ENCODE measurements at places on chromosomes 2 and 18.

DNA sequence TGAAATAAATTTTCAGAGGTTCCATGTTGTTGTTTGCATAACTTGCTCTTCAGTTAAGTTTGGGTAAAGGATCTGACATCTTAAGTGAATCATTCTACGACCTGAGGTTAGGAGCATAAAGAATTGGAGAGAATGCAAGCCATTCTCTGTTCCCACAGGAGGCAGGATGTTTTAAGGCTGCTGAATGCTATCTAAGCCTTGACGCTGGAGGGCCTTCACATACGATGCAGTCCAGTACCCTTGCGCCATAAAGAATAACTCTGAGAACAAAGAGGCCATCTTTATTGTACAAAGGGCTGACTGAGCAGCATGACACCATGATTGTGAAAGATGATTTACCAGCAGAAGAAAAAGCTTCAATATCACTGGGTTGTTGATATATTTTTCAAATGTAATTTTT, 198.4 kb downstream of the NYAP2 start:
- no peaks in the 10 kb centered on the region for H3K4me1 ChIP-seq
- no peak overlapping the region for H3K27ac ChIP-seq
- no peak overlapping the region for H3K4me3 ChIP-seq

DNA sequence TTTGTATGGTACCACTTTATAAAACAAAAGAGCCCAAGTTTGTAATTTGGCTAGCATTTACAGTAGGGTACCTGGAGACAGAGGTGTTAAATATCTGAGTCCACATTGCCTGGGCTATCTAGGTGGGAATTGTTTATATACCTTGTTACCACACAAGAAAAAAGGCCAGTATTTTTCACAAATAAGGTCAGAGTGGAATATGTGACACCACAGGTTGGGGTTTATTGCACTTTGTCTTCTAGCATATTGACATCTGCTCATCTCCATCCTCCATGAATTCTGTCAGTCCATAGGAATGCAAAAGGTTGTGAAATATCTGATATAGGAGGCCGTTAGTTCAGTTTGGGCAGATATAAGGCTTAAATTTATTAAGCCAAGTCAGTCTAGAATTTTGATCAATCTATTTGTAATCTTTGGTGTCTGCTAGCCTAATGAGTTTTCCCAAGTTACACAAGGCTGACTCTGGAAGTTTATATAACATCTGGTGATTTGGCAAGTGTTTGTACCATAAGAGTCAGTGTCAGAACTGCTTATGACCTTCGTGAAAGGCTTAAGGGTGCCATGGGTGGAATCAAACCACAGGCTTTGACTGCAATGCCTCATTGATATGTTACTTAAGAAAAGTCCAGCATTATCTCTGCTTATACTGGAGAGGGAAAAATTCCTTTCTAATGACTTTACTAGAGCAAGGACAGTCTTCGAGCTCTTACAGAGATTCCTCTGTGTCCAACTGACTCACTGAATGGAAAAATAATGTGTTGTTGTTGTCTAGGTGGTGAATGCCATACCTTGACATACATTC, 11.3 kb upstream of the DPP4 start:
- no peaks in the 10 kb centered on the region for H3K27me3 ChIP-seq
- DNase-seq = no peak
- no peaks in the 10 kb centered on the region for H3K36me3 ChIP-seq
- H3K4me3 ChIP-seq = no peak overlapping the region
- H3K27ac ChIP-seq = no peak overlapping the region

GRCh38 chr2:225164401-225165050, 122.3 kb upstream of the DOCK10 start:
- no peak overlapping the region for H3K27ac ChIP-seq
- DNase-seq = no peak
- no peaks in the 10 kb centered on the region for H3K4me1 ChIP-seq

DNA sequence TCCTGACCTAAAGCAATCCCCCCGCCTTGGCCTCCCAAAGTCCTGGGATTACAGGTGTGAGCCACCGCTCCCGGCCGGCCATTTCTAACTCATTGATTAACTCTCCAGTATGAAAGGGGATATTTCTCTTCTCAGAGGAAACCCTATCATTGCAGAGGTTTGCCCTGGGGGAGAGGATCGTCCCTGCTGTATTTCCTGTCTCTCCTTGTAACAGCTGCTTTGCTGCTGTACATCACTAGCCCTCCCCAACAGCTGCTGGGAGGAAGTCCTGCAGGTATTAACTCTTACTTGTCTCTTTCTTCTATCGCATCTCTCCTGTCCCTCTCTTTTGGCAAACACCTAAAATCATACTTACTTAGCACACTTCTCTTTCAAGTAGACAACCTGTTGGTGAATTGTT, 219.0 kb upstream of the DSEL start:
- no peaks in the 10 kb centered on the region for H3K36me3 ChIP-seq
- H3K27me3 ChIP-seq = no peaks in the 10 kb centered on the region
- H3K4me3 ChIP-seq = no peak overlapping the region
- no peak overlapping the region for H3K27ac ChIP-seq

DNA sequence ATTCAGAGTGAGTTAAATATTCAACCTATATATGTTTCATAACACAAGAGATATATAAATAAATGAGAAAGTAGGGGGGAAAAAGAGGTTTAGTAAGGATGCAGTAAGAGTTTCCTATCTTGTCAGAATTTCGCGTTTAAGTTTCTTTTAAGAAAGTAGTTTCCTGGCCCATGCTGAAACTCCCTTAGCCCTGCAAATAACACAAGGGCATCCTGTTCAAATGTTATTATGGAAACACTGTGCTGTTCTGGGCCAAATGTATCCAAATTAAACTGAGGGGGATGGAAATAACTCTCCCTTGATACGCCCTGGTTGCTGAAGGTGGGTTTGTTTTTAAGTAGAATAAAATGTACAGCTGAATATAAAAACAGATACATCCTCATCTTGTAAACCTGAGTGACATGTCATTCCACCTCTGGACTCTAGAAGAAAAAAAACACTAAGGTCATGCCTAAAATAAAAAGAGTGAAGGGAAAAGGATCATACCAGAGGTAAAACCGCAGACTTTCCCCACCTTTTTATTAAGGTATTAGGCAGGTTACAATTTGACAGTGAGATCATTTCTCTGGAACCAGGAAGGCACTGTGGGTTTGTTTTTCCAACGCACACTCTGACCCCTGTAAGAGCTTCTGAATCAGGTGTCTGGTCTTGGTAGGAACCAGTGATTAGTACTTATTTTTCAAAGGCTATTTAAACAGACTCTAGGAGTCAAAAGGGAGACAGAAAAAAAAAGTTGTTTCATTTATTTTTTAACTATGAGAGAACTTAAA, 16.7 kb downstream of the BCL2 start:
- no peak for DNase-seq
- no peak overlapping the region for H3K27ac ChIP-seq
- no peaks in the 10 kb centered on the region for H3K36me3 ChIP-seq
- no peaks in the 10 kb centered on the region for H3K27me3 ChIP-seq

- no peaks in the 10 kb centered on the region for H3K4me1 ChIP-seq
- H3K27me3 ChIP-seq = no peaks in the 10 kb centered on the region
- DNase-seq = no peak
- H3K36me3 ChIP-seq = no peaks in the 10 kb centered on the region
- no peak overlapping the region for H3K4me3 ChIP-seq
These were observed 109.8 kb upstream of the FZD5 start for GRCh38 chr2:207879536-207879935.

DNA sequence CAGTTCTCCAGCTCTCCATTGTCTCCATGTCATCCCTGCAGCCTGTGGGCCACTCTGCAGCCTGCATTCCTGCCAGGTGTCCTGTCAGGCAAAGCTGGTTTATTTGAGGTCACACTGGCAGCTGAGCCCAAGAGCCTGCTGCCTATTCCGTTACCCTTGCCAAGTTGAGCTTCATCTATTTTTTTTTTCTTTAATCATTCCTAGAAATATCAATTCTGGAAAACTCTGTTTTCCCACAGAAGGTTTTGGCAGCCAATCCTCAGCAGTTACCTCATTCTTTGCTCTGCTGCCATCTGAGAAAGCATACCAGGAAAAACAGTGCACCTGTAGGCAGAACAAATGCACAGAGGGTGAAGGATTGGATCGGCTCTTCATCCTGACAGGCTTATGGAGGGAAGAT, 411.0 kb upstream of the ACVR2A start:
- no peak overlapping the region for H3K27ac ChIP-seq
- no peaks in the 10 kb centered on the region for H3K36me3 ChIP-seq
- DNase-seq = no peak
- no peaks in the 10 kb centered on the region for H3K27me3 ChIP-seq

DNA sequence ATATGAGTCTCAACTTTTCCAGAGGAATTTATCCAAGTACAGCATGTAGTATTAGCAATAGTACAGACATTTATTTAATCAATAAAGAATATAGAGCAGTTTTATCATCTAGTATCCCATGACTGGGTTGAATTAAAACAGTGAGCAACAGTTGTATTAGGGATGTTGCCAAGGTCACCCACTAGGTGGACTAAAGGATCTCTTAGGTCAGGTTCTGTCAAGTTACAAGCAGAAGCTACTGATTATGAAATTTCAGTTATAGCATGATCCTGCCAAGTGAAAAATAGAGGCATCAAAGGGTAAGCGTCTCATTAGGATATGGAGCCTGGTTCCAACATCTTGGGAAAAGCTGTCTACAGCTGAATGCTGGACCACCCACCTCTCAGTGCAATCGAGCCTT, 52.1 kb upstream of the LAPTM4A start:
- H3K27ac ChIP-seq = no peak overlapping the region
- no peak overlapping the region for H3K4me3 ChIP-seq
- no peak for DNase-seq
- peaks cover 17% of the 10 kb centered on the region for H3K4me1 ChIP-seq
- no peaks in the 10 kb centered on the region for H3K27me3 ChIP-seq

DNA sequence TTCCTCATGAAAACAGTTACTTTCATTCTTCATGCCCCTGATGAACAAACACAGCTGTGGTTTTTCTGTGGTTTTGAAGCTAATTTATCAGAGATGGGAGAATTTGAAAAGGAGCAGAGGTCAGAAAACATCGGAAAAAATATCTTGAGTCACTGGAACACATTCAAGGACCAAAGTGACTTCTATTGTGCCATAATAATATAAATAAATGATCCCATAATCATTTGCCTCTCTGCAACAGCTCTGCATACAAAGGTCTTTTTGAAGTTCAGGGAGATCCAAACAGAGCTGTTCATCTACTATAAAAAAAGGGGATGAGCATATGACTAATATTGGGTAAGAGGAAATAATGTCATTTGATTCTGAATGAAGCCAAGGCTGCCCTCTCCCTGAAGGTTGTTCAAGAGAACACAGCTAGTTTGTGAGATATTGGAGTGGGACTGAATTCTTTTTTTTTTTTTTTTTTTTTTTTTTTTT, 201.3 kb upstream of the GALNT5 start:
- no peaks in the 10 kb centered on the region for H3K4me1 ChIP-seq
- DNase-seq = no peak
- no peak overlapping the region for H3K4me3 ChIP-seq
- H3K27me3 ChIP-seq = no peaks in the 10 kb centered on the region

- H3K27me3 ChIP-seq = no peaks in the 10 kb centered on the region
- no peaks in the 10 kb centered on the region for H3K4me1 ChIP-seq
- no peak overlapping the region for H3K4me3 ChIP-seq
- H3K27ac ChIP-seq = no peak overlapping the region
- no peak for DNase-seq
- no peaks in the 10 kb centered on the region for H3K36me3 ChIP-seq
These were observed 16.1 kb downstream of the WIPF1 start for GRCh38 chr2:174581491-174581890.

- no peak within 1 kb of the TSS for H3K27ac ChIP-seq
- no peak for DNase-seq
- no peaks in the 10 kb centered on the region for H3K27me3 ChIP-seq
- H3K36me3 ChIP-seq = no peaks in the 10 kb centered on the region
- peak within 1 kb of the TSS; percentile 91 for H3K4me3 ChIP-seq
These were observed at the start of gene PTPRM for GRCh38 chr18:7566567-7567473. TSS of gene PTPRM (plus strand) at chr18:7567316. CDS start at chr18:7567819, 503 bp downstream.

DNA sequence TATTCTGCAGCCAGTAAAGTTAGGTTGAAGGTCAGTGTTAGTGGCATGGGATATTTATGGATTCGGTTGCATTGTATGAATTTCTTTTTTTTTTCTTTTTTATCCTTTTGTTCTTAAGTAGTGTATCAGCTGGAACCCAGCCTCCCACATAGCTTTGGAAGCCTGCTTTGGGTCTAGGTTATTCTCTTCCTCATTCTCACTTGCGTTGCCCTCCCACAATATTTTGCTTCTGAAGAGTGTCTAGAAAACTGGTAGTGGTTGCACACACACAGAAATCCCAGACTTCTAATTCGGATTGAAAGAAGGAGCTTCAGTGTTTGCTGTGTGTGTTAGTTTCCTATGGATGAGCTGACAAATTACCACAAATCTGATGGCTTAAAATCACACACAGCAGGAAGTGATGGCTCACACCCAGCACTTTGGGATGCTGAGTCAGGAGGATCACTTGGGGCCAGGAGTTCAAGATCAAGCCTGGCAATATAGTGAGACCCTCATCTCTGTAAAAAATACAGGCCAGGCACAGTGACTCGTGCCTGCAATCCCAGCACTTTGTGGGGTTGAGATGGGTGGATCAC, 104.8 kb downstream of the ARL4C start:
- no peaks in the 10 kb centered on the region for H3K27me3 ChIP-seq
- H3K4me1 ChIP-seq = no peaks in the 10 kb centered on the region
- no peak for DNase-seq
- H3K36me3 ChIP-seq = no peaks in the 10 kb centered on the region
- H3K27ac ChIP-seq = no peak overlapping the region

DNA sequence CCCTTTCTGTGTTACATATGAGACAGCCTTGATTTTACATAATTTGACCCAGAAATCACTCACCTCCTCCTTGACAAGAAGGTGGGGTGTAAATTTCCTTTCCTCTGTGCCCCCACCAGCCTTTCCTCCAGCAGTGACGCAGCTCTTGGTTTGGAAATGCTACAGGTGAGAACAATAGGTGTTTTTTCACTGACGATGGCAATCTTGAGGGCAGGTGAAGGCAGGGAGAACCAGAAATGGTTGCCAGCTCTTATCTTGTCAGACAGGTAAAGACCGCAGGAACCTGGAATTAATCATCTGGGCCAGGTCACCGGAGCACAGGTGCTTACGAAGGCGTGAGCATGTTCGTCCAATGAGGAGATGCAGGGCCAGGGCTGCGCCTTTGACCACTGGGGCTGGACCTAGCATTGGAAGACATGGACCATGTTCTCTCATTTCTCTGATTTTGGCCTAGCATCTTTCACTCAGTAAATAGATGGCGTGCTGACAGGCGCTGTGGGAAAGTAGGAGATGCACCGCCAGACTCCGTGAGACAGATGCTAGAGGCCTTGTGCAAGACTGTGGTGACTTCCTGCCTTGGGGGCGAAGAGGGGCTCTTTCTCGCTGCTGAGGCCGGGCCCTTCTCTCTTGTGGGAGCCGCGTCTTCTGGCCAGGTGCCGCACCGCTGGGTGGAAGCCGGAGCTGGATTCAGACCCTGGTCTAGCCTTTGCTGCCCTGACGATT, 4.0 kb downstream of the CIDEA start:
- no peaks in the 10 kb centered on the region for H3K36me3 ChIP-seq
- peak; percentile 89 for DNase-seq
- H3K4me1 ChIP-seq = peaks cover 47% of the 10 kb centered on the region
- no peak overlapping the region for H3K4me3 ChIP-seq
- no peaks in the 10 kb centered on the region for H3K27me3 ChIP-seq
- peak overlapping the region; percentile 97 for H3K27ac ChIP-seq

GRCh38 chr2:106288873-106289272, 94.8 kb upstream of the UXS1 start:
- no peaks in the 10 kb centered on the region for H3K4me1 ChIP-seq
- DNase-seq = no peak
- no peaks in the 10 kb centered on the region for H3K36me3 ChIP-seq
- no peak overlapping the region for H3K4me3 ChIP-seq
- H3K27ac ChIP-seq = no peak overlapping the region

GRCh38 chr2:193542762-193543161, 1348.0 kb upstream of the TMEFF2 start:
- H3K36me3 ChIP-seq = no peaks in the 10 kb centered on the region
- H3K27ac ChIP-seq = no peak overlapping the region
- no peaks in the 10 kb centered on the region for H3K27me3 ChIP-seq
- DNase-seq = no peak
- H3K4me3 ChIP-seq = no peak overlapping the region
- no peaks in the 10 kb centered on the region for H3K4me1 ChIP-seq
